Stimulated activated CD8-positive, alpha-beta memory T cell treated with anti-CD3 and anti-CD28 coated beads, Interleukin-4, amount 100 ng/mL, for 4 hours (primary cell): ENCODE measurements at places on chromosomes 3 and 15.
A peak's percentile ranks its signal among the peaks of the same experiment; 100 is the strongest.

DNA sequence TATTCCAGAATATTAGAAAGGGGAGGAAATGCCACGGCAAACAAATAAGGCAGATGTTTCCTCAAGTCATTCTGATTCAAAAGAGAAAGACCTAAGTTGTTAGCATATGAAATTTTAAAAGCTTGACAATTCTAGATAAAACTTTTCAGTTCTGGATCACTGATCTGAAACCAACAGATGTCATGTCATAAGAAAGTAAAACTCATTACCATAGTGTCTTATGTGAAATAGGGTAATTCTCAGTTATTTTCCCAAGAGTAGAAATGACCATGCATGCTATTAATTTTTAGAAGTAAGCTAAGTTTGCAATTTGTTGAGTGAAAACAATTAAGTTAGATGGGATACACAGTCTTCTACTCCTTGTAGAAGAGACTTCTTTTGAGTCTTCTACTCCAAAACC, 630.3 kb downstream of the NAALADL2 start:
- DNase-seq, result no peak

DNA sequence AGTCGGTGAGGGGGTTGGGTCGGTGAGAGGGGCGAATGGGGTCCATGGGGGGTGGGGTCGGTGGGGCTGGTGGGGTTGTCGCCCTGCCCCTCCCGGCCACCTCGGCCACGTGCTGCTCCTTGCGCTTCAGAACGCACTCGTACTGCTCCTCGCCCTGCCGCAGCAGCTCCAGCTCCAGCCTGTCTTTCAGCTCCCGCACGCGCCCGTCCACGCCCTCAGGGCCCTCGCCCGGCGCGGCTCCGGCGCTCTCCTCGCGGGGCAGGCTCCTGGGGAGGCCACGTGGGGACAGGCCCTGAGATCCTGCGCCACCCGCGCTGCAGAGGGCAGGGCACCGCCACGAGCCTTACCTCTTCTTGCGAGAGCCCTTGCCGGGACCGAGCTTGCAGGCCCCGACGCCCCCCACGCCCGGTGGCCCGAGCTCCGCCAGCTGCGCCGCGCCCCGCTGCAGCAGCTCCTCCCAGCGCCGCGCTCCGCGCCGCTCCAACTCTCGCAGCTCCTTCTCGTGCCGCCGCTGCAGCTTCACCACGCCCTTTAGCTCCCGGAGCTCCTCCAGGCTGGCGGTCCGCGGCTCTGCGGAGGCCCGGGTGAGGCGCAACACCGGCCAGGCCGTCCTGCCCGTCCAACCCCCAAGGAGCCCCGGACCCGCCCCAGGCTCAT, 8.2 kb upstream of the ANKRD63 start:
- no peak for DNase-seq

DNA sequence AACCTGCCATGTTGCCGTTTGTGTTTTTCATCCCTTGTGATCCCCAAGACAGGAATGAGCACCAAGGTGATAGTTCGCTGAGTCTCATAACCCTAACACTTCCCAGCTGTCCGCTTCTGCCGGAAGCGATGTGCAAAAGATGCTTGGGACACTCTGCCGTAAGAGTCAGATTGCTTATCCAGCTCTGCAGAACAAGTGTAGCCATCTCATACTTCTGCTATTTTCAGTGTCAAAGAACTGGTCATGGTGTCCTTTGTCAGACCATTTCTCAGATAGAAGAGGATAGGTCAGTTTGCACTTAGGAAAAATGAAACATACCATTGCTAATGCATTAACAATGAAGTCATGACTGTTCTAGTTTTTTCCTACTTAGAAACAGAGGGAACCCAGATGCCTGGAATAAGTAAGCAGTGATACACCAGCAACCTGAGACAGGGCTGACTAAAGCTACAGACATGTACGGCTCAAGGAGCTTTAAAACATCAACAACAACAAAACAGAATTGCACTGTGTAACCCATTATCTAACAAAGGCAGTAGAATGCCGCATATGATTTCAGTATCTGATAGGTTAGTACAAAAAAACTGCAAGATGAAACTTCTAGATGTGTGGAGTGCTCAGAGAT, 134.0 kb upstream of the IL12A start:
- DNase-seq, result no peak

DNA sequence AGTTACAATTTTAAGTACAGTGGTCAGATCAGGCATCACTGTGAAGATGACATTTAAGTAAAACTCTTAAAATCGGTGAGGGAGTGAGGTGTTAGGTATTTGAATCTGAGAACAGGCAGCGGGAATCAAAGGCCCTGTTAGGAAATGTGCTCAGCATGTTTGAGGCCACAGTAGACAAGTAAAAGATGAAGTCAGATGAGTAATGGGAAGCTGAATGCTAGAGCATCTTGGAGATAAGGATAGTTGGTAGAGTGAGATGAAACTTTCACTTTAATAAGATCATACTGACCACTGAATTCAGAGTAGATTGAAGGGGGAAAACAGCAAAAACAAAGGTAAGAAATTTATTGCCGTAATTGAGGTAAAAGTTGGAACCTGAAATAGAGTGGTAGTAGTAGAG, 61.6 kb downstream of the DCBLD2 start:
- DNase-seq, result no peak

GRCh38 chr3:72482589-72483321, 365.5 kb downstream of the SHQ1 start:
- peak; percentile 50 for DNase-seq

GRCh38 chr3:189688262-189688661, 57.1 kb downstream of the TP63 start:
- no peak for DNase-seq

GRCh38 chr15:28192772-28193171, 93.7 kb upstream of the OCA2 start:
- no peak for DNase-seq

DNA sequence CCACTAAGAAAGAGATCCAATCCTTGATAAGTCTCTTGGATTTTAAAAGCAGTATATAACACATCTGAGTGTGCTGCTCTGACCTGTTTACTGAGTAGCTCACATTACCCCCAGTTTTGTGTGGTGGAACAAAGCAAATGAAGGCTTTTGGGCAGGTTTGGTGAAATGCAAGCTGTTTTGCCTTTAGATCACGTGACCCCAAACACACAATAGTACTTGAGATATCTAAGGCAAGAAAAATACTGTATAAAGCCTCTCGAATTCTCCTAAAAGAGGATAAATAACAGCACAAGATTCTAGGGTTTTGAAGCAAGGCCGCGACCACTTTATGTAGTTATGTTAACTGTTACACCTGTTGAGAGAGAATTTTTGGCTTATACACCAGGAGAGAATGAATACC, 49.3 kb upstream of the TRIM42 start:
- no peak for DNase-seq

GRCh38 chr15:92018535-92019239, 165.2 kb downstream of the SLCO3A1 start:
- DNase-seq, result no peak

DNA sequence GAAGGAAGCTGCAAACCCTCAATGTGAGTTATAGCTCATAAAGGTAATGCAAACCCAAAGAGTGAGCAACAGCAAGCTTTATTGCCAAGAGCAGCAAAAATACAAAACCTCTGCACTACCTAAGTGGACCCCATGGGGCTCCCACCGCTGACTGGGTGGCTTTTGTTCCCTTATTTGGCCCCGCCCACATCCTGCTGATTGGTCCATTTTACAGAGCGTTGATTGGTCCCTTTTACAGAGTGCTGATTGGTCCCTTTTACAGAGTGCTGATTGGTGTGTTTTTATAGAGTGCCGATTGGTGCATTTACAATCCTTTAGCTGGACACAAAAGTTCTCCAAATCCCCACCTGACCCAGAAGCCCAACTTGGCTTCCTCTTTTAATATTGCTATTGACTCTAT, 154.5 kb upstream of the NSMCE3 start:
- DNase-seq, result no peak

DNA sequence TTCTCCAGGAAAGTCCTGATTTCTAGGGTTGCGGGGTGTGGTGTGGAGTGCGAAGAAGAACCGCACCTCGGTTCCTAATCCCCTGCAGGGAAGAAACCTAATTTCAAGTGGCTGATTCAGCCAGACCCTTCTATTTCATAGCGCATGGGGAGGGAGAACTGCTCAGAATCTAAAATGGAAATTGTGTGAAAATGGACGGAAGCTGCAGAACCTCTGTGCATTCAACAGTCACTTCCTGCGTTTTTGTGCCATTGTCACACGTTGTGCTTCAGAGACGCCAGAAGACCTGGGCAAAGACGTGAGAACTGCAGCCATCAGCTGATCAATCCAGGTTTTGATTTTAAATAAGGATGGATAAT, 1.2 kb downstream of the SIDT1 start:
- peak; percentile 11 for DNase-seq

- DNase-seq, result no peak
These were observed 87.2 kb upstream of the TBL1XR1 start for GRCh38 chr3:177284383-177284881.

DNA sequence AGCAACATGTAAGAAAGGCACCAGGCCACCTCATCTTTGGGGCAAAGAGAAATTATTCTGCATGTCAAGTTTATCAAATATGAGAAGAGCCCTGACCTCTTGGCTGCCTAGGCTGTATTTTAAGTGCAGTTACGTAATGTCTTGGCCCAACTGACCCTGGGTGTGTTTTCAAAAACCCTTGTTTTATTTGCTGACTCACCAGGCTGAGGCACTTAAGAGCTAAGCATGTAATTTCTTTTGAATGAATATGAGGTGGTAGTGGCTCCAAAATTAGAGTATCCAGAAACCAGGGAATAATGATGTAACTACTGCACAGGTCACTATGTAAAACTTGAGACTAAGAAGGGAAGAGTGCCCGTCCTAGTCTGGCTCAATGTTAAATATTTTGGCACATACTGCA, 24.3 kb downstream of the PGPEP1L start:
- DNase-seq, result no peak

DNA sequence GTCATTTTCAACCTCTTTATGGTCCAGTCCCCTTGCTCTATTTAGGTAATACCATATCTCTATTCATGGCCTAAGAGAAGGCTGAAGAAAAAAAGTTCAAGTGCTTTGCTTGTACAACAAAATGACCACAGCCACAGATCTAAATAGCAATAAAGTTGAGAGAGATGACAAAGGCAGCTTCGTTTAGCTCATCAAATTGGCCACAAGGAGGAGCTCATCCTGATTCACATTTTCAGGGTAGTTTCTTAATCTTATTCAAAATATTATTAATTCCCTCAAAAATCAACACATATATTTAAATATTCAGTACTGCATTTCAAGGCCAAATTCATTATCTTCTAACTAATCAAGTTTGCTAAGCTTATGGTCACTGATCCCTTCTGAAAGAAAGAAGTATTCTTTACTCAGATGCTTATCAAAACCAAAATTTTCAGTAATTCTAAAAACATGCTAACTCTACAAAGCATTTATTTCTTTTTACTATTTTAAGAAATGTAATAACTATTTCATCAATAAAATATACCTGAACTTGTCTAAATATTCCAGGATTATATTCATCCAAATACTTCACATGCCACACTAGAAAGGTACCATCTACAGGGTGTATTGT, 85.5 kb downstream of the DMXL2 start:
- no peak for DNase-seq

- no peak for DNase-seq
These were observed 85.7 kb upstream of the MYZAP start for GRCh38 chr15:57505949-57506391.

DNA sequence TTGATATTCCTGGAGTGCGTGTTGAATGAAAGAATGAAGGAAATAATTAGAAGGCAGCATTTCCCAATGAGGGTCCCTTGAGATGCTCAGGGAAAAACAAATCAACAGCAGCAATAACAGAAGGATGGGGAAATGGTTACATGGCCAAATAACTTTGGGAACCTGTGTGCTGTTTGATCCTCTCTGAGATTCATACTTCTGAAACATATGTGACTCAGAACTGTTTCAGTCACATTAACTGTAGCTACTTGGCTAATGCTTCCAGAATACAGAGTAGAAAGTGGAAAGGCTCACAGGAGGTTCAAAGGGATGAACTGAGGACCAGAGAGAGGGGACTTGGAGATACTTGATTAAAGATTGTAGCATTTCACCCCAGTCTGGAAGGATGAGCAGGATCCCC, 258.2 kb downstream of the SLCO3A1 start:
- no peak for DNase-seq

DNA sequence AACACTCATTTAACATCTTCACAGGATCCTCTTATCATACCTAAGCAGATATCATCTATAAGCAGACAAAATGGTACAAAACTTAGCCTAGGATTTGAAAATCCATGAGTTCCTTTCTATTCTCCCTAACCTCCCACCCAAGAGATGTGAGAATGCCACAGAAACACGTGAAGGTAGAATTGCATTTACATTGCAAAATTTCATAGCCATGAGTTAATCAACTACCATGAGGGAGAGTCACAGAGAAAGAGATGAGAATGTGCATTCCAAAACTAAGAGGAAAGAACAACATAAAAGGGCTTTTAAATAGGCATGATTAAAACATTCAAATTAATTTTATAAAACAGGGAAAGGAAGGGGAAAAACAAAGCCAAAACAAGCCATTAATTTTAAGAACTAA, 806.2 kb downstream of the NTRK3 start:
- no peak for DNase-seq

GRCh38 chr15:100997442-100997841, 78.3 kb downstream of the LRRK1 start:
- no peak for DNase-seq

- no peak for DNase-seq
These were observed 388.5 kb upstream of the THBS1 start for GRCh38 chr15:39192351-39192750.

- no peak for DNase-seq
These were observed 20.6 kb downstream of the COPS2 start for GRCh38 chr15:49134683-49135341.

- no peak for DNase-seq
These were observed 18.6 kb downstream of the DCP1A start for GRCh38 chr3:53328746-53329145.

DNA sequence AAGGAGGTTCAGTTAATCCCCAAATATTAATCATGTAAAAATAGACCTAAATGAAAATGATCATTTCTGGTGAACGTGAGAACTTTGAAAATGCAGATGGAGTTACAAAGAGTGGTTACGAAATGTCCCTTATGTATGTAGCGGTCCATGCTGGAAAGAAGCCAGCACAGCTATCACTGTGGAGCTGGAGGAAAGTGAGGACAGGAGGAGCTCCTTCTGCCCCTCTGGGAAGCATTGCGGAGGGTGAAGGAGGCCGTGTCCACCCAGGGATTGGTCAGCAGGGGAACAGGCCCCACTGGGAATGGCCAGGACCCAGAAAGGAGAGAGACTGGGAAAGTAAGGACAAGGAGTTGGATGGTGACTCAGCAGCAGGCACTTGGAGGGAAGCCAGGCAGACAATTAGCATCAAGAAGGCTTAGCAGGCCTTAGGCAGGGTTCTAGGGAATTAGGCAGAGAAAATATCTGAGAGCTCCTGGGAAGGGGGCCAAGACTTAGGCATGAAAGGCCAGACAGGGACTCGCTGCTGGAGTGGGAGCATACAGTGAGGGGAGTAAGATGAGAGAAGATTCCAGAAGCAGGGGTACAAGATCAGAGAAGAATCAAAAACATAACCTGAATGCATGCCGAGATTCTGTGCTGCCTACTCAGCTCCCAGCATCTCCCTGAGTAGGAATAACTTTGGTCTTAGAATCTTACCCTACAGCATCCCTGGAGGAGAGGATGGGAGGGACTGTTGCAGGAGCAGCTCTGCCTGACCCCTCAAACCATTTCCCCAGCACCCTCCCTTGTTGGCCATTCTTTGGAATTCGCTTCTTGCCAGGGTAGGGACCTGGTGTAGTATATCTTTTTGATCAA, 171.0 kb upstream of the UMPS start:
- no peak for DNase-seq
